ENCODE measurements at places on chromosomes 6 and 20. TPM values are rescaled to one million over a fixed set of nuclear protein-coding genes. Genes with fewer than 3 reads are reported as not detected.

- H3K4me1 ChIP-seq, result peaks cover 30% of the 10 kb centered on the region
- peak overlapping the region; percentile 80 for H3K27ac ChIP-seq
- DNase-seq, result peak; percentile 91
- H3K36me3 ChIP-seq, result no peaks in the 10 kb centered on the region
Observed at GRCh38 chr20:10622657-10623418, 51.0 kb downstream of the JAG1 start.

DNA sequence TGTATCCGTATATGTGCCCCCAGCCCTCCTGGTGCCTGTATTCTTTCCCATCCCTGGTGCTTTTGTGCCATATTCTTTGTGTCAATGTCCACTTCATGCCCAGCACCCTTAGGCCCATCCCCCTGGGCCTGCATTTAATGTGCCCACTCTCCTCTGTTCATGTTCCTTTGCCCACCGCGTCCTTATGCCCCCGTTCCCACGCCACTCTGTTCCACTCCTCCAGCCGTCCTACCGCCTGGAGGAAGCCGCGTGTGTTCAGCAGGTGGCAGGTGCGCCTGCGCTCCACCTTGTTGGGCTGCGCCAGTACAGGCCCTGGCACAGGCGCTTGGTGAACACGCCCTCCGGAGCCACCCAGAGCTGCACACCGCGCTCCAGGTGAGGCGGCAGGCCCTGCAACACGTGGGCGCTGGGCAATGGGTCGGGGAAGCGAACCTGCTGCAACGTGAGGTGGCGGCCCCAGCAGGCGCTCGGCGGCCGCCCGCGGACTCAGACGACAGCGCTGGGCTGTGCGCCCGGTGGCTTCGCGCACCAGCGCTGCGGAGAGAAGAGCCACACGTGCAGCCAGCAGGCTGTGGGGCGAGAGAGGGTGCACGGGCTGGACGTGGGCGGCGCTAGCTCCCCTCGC is 4.0 kb upstream of the FOXS1 start:
- H3K36me3 ChIP-seq, result no peaks in the 10 kb centered on the region
- H3K27me3 ChIP-seq, result peaks cover 42% of the 10 kb centered on the region
- H3K4me3 ChIP-seq, result no peak overlapping the region
- H3K4me1 ChIP-seq, result peaks cover 7% of the 10 kb centered on the region

DNA sequence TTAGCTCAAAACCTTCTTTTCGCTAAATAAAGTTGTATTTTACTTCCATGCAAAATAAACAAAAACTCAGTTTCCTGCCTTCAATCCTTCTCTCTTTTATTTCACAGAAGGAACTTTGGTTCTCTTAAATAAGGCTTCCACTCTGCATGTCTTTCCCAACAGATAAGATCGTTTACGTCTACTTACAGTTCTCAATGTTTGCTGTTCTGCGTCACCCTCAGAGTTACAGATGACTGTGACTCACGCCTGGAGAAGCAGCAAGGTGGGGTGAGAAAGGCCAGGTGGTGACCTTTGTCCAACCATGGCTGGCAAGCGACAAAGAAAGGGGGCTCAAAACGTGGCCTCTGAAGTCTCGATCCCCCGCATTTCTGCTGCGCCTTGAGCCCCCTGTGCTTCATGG is 51.4 kb upstream of the RPS6KA2 start:
- DNase-seq, result no peak
- no peaks in the 10 kb centered on the region for H3K4me1 ChIP-seq
- no peaks in the 10 kb centered on the region for H3K27me3 ChIP-seq

Gene GJA10
- not detected for total RNA-seq

DNA sequence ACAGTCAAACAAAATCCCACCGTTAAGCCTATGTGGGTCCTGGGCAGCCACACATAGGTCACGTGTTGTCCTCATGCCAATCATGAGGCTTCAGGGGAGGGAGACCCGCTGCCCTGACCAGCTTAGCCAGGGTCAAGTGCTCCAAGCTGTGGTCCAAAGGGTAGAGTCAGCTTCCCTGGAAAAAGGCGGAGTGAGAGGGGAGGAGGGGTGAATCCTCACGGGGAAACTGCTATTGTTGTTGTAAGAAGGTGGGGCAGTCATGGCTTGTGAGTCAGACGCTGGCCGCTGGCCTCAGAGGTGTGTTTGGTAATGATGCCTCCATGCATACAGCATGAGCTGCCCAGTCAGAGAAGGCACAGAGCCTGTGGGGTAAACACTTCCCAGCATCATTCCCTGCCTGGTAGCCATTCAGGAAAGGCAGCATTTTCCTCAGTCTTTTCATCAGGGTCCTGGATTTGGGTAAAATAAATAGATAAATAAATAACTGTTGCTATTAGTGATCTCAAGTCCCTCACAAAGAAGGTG is 8.7 kb downstream of the CST3 start:
- H3K27ac ChIP-seq, result peak overlapping the region; percentile 23
- H3K27me3 ChIP-seq, result no peaks in the 10 kb centered on the region
- H3K4me1 ChIP-seq, result peaks cover 12% of the 10 kb centered on the region
- DNase-seq, result peak; percentile 94

DNA sequence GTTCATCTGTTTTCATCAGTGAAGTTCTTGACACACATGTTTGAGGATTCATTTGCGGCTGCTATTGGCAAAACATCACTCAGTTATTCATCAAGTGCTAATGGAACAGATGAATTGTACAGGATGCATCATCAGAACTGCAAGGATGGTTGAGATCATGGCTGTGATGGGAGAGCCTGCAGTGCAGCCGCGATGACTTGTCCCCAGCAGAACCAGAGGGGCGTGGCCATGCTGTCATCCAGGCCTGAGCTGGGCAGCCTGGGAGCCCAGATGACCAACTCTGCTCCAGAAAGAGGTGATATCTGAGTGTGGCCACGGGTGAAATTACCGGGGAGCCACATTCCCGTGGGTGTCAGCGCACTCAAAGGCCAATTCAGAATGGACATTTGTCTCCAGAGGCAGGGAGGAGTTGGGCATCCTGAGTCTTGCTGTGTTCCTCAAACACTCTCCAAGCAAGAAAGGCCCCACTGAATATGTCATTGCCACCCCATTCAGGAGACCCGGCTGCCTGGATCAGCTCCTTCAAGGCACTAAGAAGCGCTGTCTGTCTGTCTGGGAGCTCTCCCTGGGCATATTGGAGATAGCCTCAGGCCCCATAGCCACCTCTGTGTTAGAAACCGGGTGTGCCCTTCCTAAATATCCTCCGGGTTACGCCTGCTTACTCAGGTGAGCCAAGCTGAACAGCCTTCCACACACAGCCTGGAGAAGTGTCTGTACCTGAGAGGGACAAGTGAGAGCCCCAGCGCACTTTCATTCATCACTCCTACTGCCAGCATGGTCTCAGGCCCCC is 66.7 kb downstream of the SYNDIG1 start:
- H3K4me1 ChIP-seq, result no peaks in the 10 kb centered on the region
- no peak for DNase-seq
- no peaks in the 10 kb centered on the region for H3K36me3 ChIP-seq
- H3K27me3 ChIP-seq, result no peaks in the 10 kb centered on the region

DNA sequence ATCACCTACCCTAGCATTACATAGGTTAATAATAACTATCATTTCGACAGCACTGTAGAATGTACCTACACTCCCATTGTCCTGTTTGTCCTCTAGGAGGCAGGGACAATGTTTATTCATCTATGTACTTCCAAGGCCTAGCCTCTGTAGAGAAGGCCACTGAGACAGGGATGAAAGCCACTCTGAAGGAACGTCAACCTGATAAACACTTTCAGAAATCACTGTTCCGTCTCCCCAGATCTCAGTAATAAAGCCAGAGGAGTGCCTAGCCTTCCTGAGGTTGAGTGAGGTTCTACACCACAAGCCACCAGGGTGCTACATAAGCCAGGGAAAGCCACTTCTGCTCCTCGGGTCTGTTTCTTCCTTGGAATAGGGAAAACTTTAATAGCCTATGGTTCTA is 44.8 kb downstream of the POPDC3 start:
- peaks cover 2% of the 10 kb centered on the region for H3K4me1 ChIP-seq
- H3K36me3 ChIP-seq, result no peaks in the 10 kb centered on the region
- no peak overlapping the region for H3K4me3 ChIP-seq
- no peak overlapping the region for H3K27ac ChIP-seq
- H3K27me3 ChIP-seq, result no peaks in the 10 kb centered on the region
